ENCODE measurements at places on chromosomes 6 and 20. TPM values are rescaled to one million over a fixed set of nuclear protein-coding genes. Genes with fewer than 3 reads are reported as not detected.

GRCh38 chr6:88919032-88919431 is 44.4 kb downstream of the RNGTT start:
- peaks cover 1% of the 10 kb centered on the region for H3K36me3 ChIP-seq
- DNase-seq, result no peak
- H3K27ac ChIP-seq, result no peak overlapping the region
- H3K4me3 ChIP-seq, result no peak overlapping the region
- no peaks in the 10 kb centered on the region for H3K4me1 ChIP-seq
- no peaks in the 10 kb centered on the region for H3K27me3 ChIP-seq

GRCh38 chr6:158763434-158764182 is 55.6 kb downstream of the EZR start:
- no peak for DNase-seq
- no peak overlapping the region for H3K4me3 ChIP-seq
- H3K4me1 ChIP-seq, result no peaks in the 10 kb centered on the region
- peaks cover 31% of the 10 kb centered on the region for H3K36me3 ChIP-seq
- no peak overlapping the region for H3K27ac ChIP-seq

DNA sequence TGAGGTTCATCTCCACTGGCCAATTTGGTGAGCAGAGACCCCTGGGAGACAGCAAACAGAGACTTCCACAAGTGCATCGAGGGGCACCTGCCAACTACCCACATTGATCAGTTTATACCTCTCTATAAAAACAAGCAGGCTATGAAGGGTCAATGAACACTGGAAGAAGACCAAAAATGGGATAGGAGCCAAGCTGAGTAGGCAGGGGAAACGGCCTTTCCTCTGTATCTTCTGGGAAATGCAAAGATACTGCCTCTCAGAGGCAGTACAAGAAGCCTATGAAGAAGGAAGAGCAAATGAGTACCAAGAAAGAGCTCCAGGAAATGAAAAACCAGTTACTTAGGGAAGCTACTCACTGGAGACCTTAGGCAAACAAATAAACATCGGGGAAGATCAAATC is 247.7 kb downstream of the GMDS start:
- no peaks in the 10 kb centered on the region for H3K36me3 ChIP-seq
- no peak for DNase-seq
- H3K4me3 ChIP-seq, result no peak overlapping the region
- H3K27me3 ChIP-seq, result no peaks in the 10 kb centered on the region

DNA sequence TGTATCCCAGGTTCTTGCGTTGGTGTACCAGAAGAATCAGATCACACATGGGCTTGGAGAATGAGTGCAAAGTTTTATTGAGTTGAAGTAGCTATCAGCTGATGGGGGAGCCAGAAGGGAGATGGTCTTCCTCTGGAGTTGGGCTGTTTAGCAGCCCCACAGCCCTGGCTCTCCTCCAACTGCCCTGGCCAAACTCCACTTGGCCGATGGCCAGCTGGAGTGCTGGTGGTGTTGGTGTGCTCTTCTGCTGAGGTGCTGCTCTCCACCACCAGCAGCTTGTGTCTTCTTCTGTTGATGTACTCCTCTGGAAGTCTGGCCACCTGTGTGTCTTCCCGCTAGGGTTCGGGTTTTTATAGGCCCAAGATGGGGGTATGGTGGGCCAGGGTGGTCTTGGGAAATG is 172.8 kb downstream of the TINAG start:
- H3K27me3 ChIP-seq, result no peaks in the 10 kb centered on the region
- no peak for DNase-seq
- H3K27ac ChIP-seq, result no peak overlapping the region
- no peaks in the 10 kb centered on the region for H3K4me1 ChIP-seq
- H3K4me3 ChIP-seq, result no peak overlapping the region
- no peaks in the 10 kb centered on the region for H3K36me3 ChIP-seq

DNA sequence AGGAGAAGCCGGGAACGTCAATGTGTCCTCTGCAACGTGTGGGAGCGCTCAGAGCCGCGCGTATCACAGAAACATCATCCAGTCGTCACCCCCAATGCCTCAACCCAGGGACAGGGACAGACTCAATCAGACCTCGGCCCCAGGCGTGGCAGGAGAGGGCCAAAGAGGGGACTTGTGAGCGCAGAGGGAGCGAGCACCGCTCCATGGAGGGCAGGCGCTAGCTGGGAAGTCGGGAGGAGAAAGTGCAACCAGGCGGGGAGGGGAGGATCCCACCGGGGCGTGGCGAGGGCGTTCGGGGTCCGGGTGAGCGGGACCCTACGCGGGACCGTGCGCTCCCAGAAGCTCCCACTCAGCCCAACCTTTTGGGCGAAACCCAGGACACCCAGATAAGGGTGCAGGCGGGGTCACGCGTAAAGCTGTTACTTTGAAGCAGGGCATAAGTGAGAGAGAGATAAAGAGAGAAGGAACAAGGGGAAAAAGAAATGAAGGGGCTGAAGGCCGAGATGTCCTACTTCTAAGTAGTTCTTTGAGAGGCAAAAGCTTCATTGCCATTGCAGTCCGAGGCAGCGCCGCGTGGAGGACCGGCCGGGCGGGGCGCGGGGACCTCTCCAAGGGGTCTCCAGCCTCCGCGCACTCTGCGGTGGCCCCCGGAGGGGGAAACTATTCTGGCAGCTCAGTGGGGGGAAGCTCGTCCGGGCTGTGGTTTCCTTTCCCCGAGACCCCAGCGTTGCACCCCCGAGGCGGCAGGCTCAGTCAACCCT is 862 bp upstream of the SOBP start:
- peak overlapping the region; percentile 93 for H3K4me3 ChIP-seq
- no peaks in the 10 kb centered on the region for H3K4me1 ChIP-seq
- no peaks in the 10 kb centered on the region for H3K36me3 ChIP-seq
- DNase-seq, result peak; percentile 20
- H3K27ac ChIP-seq, result 0 out of 2 replicates have a peak overlapping the region, but pooled peaks have one; percentile 15
- peaks cover 16% of the 10 kb centered on the region for H3K27me3 ChIP-seq

GRCh38 chr6:147177286-147177685 is 26.9 kb upstream of the STXBP5 start:
- no peak overlapping the region for H3K27ac ChIP-seq
- H3K36me3 ChIP-seq, result no peaks in the 10 kb centered on the region
- H3K27me3 ChIP-seq, result no peaks in the 10 kb centered on the region
- no peak overlapping the region for H3K4me3 ChIP-seq
- no peaks in the 10 kb centered on the region for H3K4me1 ChIP-seq
- peak; percentile 56 for DNase-seq

DNA sequence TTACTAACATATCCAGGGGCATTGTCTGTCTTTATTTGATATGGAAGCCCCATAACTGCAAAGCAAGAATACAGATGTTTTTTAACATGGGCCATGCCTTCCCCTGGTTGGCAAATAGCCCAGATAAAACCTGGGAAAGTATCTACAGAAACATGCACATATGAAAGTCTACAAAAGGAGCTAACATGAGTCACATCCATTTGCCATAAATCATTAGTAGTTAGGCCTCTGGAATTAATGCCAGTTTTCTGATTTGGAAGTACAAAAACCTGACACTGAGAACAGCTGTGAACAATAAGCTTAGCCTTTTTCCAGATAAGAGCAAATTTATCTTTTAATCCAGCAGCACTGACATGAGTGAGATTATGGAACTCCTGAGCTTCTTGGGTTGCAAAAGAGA is 418.0 kb upstream of the IMPG1 start:
- no peaks in the 10 kb centered on the region for H3K4me1 ChIP-seq
- no peak overlapping the region for H3K4me3 ChIP-seq
- no peak for DNase-seq
- H3K27ac ChIP-seq, result no peak overlapping the region
- no peaks in the 10 kb centered on the region for H3K36me3 ChIP-seq

Gene IL20RA
- total RNA-seq, result not detected

- H3K36me3 ChIP-seq, result no peaks in the 10 kb centered on the region
- DNase-seq, result peak; percentile 63
- H3K4me1 ChIP-seq, result peaks cover 34% of the 10 kb centered on the region
Measured at GRCh38 chr6:110328259-110328658, 29.9 kb downstream of the METTL24 start.

Gene COL11A2
- under 0.01 TPM for total RNA-seq

GRCh38 chr6:150372051-150372450 is 3.2 kb downstream of the IYD start:
- H3K27ac ChIP-seq, result no peak overlapping the region
- peaks cover 1% of the 10 kb centered on the region for H3K27me3 ChIP-seq
- H3K4me3 ChIP-seq, result no peak overlapping the region
- DNase-seq, result no peak
- H3K36me3 ChIP-seq, result no peaks in the 10 kb centered on the region

Gene TENT5A
- 10.8 TPM for total RNA-seq

- peak; percentile 96 for DNase-seq
- no peaks in the 10 kb centered on the region for H3K27me3 ChIP-seq
- H3K4me3 ChIP-seq, result no peak overlapping the region
- peak overlapping the region; percentile 28 for H3K27ac ChIP-seq
Measured at GRCh38 chr20:11366660-11367059, 551.0 kb upstream of the BTBD3 start.

DNA sequence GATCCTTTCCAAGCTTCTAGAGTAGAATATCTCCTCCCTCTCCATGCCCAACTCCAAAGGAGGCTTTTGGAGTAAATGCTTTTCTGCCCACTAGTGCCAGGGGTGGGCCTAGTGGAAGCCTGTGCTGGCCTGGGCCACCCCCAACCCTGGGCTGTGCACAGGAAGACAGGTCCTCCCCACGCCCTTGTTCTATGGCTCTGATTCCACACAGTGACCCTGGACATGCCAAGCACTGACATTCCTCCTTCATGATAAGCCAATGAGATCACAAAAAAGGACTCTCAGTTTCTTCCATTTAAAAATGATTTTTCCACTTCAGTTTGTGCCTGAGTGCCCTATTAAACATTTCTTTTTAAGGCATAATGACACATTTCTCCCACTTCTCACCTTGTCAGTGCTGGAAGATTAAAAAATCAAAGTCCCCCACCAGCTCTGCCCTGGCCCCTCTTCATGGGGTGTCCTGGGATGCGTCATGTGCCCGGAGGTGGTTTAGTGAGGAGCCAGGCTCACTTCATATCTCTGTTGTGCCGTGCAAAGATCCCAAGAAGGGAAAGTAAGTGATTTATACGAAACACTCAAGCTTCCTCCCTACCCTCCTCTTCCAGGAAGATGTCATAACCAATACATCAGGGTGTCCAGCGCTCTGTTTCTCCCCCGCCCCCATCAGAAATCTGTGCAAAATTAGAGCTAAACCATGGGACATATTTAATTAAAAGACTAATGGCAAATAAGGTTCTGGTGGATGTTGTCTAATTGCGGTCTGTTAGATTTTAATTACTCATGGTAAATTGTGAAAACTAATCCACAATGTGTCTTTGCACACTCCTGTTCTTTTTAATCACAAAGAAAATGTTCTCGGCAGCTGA is 255.0 kb downstream of the NRN1 start:
- peak overlapping the region; percentile 34 for H3K27ac ChIP-seq
- H3K27me3 ChIP-seq, result no peaks in the 10 kb centered on the region
- peaks cover 10% of the 10 kb centered on the region for H3K4me1 ChIP-seq
- H3K4me3 ChIP-seq, result no peak overlapping the region

Gene POPDC3
- total RNA-seq, result 25.8 TPM

DNA sequence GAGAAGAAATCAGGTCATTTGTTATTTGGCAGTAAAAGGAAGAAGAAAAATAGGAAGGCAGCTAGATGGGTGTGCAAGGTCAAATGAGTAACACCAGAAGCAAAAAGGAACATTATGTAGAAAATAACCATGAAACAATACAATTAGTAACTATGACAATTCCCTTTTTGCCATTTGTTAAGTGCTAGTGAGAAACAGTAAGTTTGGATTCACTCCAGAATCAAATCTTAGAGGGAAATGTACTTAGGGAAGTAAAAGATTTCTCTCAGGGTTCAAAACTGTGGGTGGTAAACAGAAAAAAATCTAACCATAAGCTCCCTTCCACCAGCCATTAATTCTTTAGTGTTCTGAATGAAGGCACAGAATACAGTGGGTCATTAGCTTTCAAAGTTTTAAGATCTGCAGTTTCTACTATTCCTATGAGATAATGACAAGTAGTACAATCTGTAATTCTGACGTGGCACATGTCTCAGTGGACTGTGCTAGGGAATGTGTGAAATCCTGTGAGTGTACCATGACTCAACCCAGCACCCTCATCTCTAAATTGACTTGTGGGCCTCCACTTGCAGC is 17.1 kb downstream of the REPS1 start:
- H3K27ac ChIP-seq, result no peak overlapping the region
- H3K27me3 ChIP-seq, result no peaks in the 10 kb centered on the region
- H3K36me3 ChIP-seq, result no peaks in the 10 kb centered on the region
- peak; percentile 95 for DNase-seq

Gene GPSM3
- total RNA-seq, result 3.9 TPM

DNA sequence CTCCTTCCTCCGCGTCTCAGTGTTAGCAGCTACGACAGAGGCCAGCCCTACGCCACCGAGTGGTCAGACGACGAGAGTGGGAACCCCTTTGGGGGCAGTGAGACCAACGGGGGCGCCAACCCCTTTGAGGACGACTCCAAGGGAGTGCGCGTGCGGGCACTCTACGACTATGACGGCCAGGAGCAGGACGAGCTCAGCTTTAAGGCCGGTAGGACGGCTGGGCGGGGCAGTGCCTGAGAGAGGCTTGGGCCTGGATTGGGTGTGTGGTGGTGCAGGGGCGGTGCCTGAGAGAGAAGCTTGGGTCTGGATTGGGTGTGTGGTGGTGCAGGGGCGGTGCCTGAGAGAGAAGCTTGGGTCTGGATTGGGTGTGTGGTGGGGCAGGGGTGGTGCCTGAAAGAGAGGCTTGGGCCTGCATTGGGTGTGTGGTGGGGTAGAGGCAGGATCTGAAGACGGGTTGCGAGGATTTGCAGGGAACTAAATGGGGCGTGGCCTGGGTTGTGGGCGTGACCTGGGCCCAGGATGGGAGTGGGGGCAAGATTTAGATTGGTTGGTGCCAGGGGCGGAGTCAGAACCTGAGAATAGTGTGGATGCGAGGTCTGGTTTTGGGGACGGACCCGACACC is 24.4 kb downstream of the SPDEF start:
- H3K27ac ChIP-seq, result no peak overlapping the region
- H3K27me3 ChIP-seq, result peaks cover 18% of the 10 kb centered on the region
- peaks cover 2% of the 10 kb centered on the region for H3K4me1 ChIP-seq
- peak; percentile 67 for DNase-seq
- H3K36me3 ChIP-seq, result no peaks in the 10 kb centered on the region

Gene LGSN
- not detected for total RNA-seq

Gene SIRPD
- not detected for total RNA-seq

DNA sequence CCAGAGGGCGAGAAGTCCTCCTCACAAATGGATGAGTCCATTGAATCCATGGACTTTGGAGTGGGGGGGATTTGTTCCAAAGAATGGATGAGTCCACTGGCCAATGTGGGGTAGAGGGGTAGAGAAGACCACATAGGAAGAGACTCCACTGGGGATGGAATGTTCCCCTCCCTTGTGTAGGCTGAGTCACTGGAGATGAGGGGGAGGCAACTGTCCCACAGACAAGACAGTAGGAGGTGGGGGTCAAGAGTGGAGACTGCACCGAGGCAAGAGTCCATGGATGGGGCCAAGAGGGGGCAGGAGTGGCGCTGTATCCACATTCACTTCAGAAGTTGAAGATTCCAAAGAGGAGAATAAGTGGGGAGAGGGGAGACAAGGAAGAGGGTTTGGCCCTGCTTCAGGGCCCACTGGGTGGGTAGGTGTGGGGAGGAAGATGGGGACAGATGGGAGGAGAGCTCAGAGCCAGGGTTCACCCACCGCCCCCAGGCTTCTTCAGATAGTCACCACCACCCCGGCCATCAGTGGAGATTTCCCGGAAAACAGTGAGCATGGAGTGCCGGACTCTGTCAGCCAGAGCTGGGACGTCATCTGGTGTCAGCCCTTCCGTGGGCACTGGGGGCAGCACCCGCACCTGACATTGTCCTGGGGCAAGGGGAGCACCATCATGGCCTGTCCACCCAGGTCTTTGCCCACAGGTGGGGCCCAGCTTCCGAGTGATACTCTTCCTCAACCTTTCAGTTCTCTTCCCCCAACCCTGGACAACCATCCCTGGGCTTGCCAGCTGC is 4.6 kb downstream of the EGFL8 start:
- H3K4me1 ChIP-seq, result peaks cover 3% of the 10 kb centered on the region
- H3K27ac ChIP-seq, result no peak overlapping the region
- peak; percentile 12 for DNase-seq
- H3K27me3 ChIP-seq, result no peaks in the 10 kb centered on the region
- peaks cover 53% of the 10 kb centered on the region for H3K36me3 ChIP-seq

Measured in IMR-90 (cell line).